Memory B cell (primary cell): ENCODE measurements at places on chromosomes 13 and 19.
A peak's percentile ranks its signal among the peaks of the same experiment; 100 is the strongest.

DNA sequence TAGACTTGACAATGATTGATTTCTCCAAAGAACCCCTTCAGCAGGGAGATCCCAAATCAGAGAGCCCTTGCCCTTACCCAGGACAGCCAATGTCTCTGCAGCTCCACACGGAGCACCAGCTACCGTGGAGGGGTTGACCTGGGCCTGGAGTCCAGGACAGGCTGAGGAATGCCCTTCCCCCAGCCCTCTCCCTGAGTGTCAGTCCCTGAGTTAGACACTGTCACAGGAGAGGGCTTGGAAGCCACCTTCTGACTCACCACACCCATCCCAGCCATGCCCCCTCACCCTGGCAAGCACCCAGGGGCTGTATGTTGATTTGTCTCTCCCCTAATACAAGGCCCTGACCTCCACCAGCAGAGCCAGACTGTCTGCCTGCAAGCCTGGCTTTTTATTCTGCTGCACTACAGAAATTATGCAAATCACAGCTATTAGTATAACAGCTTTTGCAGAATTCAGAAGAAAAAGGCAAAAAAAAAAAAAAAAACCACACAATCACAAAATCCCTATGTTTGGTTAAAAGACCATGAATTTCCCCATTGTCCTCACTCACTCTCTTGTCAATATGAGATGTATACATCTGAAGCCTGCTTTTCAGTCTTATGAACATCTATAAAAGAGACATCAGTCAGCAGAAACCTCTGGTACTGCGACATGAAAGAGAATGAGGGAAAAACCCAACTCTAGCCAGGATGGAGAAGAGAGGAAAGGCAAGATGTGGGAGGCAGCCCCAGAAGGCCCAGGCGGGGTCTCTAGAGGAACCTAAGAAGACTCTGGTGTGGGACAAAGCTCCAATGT, 240.7 kb downstream of the UQCRFS1 start:
- no peak for DNase-seq

- DNase-seq: no peak
Observed at GRCh38 chr13:33307843-33308242, 22.3 kb upstream of the STARD13 start.

- DNase-seq: no peak
Observed at GRCh38 chr13:28408235-28408848, 86.6 kb downstream of the FLT1 start.

GRCh38 chr13:79084802-79085424, 321.1 kb downstream of the RBM26 start:
- DNase-seq: no peak

- peak; percentile 90 for DNase-seq
Observed at GRCh38 chr19:54464044-54464629, 559 bp upstream of the LENG9 start.

DNA sequence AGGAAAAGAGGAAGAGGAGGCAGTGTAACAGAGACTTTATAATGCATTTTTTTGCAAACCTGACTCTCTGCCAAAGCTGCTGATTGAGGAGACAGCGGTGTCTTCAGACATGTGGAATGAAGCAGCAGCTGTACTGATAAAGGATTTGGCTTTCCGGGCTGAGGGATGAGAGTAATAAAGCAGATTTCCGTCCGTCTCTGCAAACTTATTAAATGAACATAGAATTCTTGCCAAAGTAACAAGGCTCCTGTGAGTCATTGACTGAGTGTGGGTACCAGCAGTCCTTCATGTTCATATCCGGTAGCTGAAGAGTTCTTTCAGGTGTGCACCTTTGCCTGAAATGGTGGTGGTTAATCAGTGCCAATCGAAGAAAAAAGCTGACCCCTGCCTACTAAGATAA, 112.6 kb downstream of the LIG4 start:
- no peak for DNase-seq

- DNase-seq: no peak
Observed at GRCh38 chr13:99002172-99002710, 24.4 kb upstream of the DOCK9 start.

- peak; percentile 24 for DNase-seq
Observed at GRCh38 chr13:36345438-36346221, 564 bp downstream of the SPART start.

DNA sequence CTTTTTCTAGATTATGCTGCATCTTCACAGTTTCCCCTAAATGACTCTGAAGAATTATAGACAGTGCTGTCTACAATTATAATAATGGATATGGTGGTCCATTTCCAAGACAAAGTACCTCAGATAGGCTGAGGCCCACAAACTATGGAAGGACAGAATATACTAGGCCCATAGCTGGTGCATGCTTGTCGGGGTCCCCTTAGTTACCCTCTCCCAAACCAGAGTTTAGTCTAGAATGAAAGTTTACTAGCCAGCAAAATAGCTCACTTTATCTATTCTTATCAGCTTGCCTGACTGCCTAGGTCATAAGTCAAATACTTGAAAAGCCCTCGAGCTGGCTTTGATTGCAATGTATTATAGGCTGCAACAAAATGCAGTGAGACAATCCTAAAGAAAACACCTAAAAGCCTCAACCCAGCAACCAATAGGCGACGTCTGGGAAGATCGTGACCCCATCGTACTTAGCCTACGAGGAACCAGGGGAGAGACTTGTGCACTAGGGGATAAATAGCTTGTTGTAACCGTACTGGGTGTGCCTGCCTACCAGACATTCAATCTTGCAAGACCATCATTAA, 785 bp upstream of the IGFL2 start:
- no peak for DNase-seq

- no peak for DNase-seq
Observed at GRCh38 chr13:29892151-29892550, 41.7 kb upstream of the UBL3 start.

DNA sequence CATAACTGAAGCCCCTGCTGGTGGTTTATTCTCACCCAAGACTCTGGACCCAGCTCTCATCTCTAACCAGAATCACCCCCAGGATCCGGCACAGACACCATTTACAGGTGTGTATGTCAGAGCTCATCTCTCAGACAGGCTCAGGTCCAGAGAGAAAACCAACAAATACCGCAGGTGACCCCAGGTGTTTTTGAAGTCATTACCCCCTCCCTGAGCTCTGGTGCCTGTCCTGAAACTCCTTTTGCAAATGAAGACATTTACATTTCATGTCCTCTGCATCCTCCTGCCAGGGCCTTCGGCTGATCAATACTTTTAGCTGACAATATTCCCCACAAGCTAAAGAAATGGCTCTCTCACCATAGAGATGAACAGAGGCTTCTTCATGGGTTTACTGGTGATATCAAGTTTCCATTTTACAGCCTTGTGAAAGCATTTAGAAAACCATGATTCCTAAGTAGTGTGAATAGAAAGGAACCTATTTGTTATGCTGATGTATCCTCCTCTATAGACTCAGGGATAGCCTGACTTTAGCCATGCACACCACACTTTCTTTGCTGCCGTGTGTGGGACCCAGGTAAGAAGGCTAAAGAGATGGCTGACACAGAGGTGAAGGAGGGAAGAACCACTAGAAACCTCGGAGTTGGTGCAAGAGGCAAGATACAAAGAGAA, 131.3 kb downstream of the KCTD15 start:
- DNase-seq: no peak

GRCh38 chr13:100588331-100589177, at the start of gene GGACT:
Gene GGACT (minus strand): TSS chr13:100588789. CDS start chr13:100532591, 56,198 bp downstream.
- peak; percentile 89 for DNase-seq

GRCh38 chr19:18995804-18996241, 37.5 kb downstream of the SUGP2 start:
- DNase-seq: no peak

DNA sequence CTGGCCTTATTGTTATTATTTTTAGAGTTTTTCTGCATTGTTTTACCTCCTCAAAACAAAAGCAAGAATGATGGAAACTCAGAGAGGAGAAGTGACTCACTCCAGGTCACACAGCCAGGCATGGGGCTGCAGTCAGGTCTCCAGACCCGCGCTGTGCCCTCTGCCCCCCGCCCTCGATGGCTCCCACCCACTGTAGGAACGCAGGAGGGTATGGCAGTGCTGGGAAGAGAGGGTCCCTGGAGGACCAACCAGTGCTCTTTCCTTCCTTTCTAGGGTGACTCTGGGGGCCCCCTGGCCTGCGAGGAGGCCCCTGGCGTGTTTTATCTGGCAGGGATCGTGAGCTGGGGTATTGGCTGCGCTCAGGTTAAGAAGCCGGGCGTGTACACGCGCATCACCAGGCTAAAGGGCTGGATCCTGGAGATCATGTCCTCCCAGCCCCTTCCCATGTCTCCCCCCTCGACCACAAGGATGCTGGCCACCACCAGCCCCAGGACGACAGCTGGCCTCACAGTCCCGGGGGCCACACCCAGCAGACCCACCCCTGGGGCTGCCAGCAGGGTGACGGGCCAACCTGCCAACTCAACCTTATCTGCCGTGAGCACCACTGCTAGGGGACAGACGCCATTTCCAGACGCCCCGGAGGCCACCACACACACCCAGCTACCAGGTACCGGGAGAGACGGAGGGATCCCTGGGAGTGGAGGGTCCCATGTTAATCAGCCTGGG, 5.6 kb downstream of the TIMM13 start:
- no peak for DNase-seq

GRCh38 chr13:76944456-76944855, 3.9 kb upstream of the ACOD1 start:
- no peak for DNase-seq

GRCh38 chr19:50567052-50567841, 988 bp downstream of the LRRC4B start:
- no peak for DNase-seq

- DNase-seq: peak; percentile 74
Observed at GRCh38 chr19:41882568-41883462, at the start of gene ARHGEF1. Gene ARHGEF1 (plus strand): TSS chr19:41883184. CDS start chr19:41888083, 4,899 bp downstream.

DNA sequence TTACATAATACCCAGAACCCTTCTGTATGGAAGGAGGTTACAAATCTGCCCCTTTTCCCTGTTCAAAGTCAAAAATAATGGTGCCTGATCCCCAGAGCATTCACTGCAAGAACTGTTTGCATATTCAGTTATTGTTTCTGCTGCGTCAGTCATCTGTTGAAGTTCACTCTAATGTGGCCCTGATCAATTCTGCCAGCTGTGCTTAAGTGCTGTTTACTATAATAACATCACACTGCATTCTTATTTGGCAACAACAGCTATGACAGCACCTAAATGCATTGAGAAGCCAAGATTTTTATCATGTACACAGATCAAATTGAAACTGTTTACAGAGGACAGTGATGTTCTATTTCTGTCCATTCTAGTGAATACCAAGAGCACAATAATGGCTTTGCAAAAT, 115.9 kb downstream of the DACH1 start:
- no peak for DNase-seq

DNA sequence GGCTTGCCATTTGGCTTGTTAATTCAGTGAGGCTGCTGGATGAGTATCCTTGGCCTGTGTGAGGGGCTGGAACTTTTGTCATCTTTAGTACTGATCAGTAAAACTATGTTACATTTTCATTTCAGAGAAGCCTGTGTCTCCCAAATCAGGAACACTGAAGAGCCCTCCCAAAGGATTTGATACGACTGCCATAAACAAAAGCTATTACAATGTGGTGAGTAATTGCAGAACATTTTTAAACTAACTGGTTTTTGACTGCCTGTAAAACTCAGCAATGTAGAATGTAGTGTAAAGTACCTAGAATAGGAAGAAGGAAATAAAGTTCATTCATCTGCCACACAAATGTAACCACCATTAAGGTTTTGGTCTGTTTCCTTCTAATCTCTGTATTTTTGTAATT, 87.4 kb upstream of the TEX29 start:
- no peak for DNase-seq

GRCh38 chr19:4519521-4520277, 1.4 kb upstream of the PLIN4 start:
- no peak for DNase-seq

DNA sequence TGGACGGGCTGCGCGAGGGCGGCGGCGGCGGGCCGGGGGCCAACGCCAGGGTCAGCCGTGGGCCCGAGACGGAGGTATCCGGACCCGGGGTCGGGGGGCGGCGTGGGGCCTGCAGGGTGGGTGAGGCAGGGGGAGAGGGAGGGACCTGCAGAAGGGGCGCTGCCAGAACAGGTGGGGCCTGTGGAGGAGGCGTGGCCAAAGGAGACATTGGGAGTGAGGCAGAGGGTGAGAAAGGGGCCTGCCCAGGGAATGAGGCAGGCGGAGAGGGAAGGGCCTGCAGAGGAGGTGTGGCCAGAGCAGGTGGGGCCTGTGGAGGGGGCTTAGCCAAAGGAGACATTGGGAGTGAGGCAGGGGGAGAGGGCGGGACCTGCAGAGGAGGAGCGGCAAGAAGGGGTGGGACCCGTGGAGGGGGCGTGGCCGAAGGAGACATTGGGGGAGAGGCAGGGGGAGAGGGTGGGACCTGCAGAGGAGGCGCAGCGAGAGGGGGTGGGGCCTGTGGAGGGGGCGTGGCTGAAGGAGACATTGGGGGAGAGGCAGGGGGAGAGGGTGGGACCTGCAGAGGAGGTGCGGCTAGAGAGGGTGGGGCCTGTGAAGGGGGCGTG, 4.2 kb downstream of the PRR36 start:
- DNase-seq: no peak

- DNase-seq: no peak
Observed at GRCh38 chr13:75226733-75227435, 255.1 kb downstream of the TBC1D4 start.

- no peak for DNase-seq
Observed at GRCh38 chr19:30325676-30326392, 46.4 kb upstream of the ZNF536 start.

DNA sequence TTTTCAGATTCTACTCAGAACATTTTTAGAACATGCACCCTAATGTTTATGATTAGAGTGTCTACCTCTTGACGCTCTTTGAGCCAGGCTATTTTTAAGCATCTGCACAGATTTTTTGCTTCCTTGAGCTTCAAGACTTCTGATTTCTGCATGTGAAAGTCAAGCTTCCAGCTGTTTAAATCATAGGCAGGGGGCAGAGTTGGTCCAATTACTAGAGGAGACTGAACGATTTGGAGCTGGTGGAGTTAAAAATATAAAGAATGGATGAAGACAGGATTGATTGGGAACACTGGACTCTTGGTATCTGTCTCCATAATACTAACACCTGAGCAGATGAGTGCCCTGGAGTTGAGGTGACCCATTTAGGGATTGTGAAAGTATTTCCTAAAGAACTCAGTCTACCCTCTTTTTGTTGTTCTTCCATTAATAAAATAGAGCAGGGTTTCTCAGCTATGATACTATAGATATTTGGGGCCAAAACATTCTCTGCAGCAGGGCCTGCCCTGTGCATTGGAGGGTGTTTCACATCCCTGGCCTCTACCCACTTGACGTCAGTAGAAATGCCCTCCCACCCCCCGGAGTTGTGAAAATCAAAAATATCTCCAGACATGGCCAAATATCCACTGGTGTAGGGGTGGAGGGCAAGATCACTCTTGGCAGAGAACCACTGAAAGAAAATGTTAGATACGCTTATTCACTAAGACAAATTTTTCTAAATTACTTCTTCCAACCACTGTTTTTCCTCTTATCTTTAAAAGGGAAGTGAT, 160.1 kb downstream of the COG6 start:
- no peak for DNase-seq
